ENCODE measurements at places on chromosomes 1 and 21. TPM values are rescaled to one million over a fixed set of nuclear protein-coding genes. Genes with fewer than 3 reads are reported as not detected.
A peak's percentile ranks its signal among the peaks of the same experiment; 100 is the strongest.

The KRTAP13-3 gene
- polyA plus RNA-seq: not detected

DNA sequence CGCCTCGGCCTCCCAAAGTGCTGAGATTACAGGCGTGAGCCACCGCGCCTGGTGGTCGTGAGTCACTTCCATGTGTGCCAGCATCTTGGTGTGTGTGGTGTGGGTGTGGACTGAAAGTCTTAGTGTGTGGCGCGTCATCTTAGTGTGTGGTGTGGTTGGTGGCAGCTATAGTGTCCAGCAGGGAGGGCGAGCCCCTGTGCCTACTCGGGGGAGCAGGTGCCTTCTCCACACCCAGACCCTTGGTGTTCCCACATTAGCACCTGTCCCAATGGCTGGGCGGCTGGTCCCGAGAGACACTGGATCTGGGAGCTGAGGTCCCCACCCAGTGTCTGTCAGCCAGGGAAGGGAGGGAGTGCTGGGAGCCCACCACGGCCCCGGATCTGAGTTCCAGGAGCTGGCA is 2.8 kb downstream of the SCNN1D start:
- no peaks in the 10 kb centered on the region for H3K4me1 ChIP-seq
- no peaks in the 10 kb centered on the region for H3K27me3 ChIP-seq

GRCh38 chr1:225595974-225596551 is 56.9 kb downstream of the ENAH start:
- H3K36me3 ChIP-seq: no peaks in the 10 kb centered on the region
- no peak overlapping the region for H3K4me3 ChIP-seq
- no peak for DNase-seq
- H3K27ac ChIP-seq: no peak overlapping the region
- H3K27me3 ChIP-seq: peaks cover 3% of the 10 kb centered on the region

DNA sequence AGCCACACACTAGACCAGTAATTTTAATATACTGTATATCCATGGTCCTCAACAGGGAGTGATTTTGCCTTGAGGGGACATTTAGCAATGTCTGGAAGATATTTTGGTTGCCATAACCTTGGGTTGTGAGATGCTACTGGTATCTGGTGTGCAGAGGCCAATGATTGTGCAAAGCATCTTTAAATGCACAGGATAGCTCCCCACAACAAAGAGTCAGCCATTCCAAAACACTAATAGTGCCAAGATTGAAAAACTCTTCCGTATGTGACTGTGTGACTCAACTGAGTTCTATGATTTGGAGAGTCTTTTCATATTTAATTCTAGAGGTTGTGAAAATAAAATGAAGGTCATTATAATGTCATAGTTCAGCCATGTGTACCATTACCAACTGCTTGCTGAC is 141.4 kb upstream of the CACYBP start:
- no peak overlapping the region for H3K27ac ChIP-seq
- H3K4me3 ChIP-seq: no peak overlapping the region
- DNase-seq: no peak
- no peaks in the 10 kb centered on the region for H3K4me1 ChIP-seq
- H3K36me3 ChIP-seq: peaks cover 3% of the 10 kb centered on the region

DNA sequence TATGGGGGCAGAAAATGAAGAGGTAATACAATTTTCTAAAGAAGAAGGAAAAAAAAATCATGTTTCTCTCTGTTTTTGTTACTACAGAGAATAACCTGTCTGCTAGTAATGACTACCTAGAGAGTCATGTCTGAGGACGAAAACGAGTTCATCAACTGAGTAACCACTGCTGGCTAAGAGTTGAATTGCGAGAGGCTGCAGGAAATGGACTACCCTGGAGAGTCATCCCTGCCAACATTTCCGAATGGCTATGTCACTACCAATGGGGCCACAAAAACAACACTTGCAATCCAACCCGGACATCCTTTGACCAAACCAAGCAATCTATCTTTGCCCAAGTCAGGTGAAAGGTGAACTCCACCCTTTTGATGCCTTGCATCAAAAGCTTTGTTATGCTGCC is 120.6 kb downstream of the FCRL5 start:
- H3K27me3 ChIP-seq: peaks cover 20% of the 10 kb centered on the region
- H3K4me1 ChIP-seq: no peaks in the 10 kb centered on the region
- DNase-seq: no peak
- H3K27ac ChIP-seq: no peak overlapping the region
- no peaks in the 10 kb centered on the region for H3K36me3 ChIP-seq

DNA sequence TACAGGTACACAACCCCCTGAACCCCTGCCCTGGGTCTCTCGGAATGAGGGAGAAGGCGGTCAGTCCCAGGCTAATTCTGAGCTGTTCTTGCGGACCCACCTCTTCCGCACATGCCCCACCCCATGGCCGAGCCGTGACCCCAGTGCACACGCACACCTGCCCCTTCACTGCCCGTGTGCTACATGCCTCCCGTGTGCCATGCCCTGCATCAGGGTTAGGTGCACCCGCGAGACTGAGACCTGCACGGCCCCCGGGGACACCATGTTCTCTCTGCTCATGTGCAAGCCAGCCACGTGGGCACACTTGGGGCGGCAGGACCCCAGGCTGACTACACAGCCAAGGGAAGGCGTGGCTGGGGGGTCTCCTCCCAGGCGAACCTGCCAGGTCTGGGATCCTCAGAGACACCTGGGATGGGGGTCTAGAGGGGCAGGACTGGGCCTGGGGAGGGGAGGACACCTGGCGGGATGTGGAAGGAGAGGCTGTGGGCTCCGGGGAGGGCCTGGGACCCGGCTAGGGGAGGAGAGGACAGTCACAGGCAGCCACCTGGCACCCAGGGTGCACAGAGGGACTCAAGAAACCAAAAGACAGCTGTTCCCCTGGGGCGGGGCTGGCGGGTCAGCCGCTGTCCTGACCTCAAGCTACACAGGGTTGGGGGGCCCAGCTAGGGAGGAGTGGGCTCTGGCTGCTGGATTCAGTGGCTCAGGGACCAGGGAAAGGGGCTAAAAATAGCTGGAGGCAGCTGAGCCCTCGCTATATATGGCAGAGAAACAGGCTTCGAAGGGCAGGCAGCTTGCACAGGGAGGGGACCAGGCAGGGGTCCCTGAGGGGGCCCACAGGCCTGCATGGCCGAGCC is 133.4 kb downstream of the CASZ1 start:
- H3K27me3 ChIP-seq: no peaks in the 10 kb centered on the region
- H3K27ac ChIP-seq: no peak overlapping the region

DNA sequence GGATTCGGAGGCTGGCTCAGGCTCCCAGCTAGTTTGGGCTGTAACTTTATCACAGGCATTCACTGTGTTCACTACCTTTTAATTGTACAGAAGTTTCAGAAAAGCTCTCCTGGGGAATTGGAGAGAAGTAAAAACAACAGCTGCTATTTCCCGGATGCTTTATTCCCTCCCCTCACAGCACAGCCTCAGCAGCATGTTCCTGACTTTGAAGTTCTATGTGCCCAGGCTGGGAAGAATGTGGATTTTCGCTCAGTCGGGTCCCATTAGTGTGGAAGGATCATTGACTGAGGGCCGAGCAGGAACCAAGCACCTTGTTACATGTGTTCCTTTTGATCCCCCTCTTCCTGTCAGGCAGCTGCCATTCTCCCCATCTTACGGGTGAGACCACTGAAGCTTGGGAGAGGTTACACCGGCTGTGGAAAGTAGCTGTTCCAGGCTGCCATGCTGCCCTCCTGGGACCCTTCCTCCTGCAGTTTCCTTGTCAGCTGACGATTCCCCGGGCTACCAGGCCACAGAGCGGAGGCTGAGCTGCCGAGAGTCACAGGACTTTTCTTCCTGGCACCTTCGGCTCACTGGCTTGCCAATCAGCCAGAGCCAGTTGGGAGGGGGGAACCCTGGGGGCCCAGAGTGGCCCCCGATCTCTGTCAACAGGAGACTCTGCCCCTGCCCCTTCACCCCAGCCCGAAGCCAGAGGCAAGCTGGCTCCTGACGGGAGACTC is 223.1 kb upstream of the TMEM51 start:
- no peak overlapping the region for H3K4me3 ChIP-seq
- no peaks in the 10 kb centered on the region for H3K36me3 ChIP-seq

DNA sequence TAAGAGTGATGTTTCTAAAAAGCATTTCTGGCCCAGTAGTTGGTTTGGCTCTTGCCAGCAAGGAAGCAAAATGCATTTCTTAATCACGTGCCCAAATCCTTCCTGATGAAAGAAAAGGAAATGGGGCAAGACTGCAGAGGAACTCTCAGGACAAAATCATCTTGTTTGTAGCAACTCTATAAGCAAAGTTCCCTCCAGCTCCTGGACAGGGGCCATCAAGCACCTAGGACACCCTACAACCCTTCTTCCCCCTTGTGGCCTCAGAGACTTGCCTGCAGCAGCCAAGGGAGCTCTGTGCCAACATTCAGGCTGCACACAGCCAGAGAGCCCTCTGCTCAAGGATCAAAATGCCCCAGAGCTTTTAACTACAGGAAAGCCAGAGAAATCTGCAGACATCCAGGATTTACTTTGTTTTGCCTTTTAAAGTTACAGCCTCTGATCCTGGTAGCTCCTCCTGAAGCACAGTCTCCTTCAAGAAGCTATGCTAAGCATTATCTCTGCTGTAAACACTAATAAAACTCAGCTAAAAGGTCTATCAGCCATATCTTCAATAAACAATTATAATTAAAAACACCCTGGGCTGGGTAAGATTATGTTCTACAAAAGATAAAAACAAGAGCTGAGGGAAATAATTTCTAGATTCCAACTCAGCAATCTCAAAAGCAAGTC is 105.0 kb downstream of the KIAA0319L start:
- no peaks in the 10 kb centered on the region for H3K27me3 ChIP-seq
- H3K4me1 ChIP-seq: peaks cover 27% of the 10 kb centered on the region
- H3K4me3 ChIP-seq: peak overlapping the region; percentile 16
- peaks cover 15% of the 10 kb centered on the region for H3K36me3 ChIP-seq

DNA sequence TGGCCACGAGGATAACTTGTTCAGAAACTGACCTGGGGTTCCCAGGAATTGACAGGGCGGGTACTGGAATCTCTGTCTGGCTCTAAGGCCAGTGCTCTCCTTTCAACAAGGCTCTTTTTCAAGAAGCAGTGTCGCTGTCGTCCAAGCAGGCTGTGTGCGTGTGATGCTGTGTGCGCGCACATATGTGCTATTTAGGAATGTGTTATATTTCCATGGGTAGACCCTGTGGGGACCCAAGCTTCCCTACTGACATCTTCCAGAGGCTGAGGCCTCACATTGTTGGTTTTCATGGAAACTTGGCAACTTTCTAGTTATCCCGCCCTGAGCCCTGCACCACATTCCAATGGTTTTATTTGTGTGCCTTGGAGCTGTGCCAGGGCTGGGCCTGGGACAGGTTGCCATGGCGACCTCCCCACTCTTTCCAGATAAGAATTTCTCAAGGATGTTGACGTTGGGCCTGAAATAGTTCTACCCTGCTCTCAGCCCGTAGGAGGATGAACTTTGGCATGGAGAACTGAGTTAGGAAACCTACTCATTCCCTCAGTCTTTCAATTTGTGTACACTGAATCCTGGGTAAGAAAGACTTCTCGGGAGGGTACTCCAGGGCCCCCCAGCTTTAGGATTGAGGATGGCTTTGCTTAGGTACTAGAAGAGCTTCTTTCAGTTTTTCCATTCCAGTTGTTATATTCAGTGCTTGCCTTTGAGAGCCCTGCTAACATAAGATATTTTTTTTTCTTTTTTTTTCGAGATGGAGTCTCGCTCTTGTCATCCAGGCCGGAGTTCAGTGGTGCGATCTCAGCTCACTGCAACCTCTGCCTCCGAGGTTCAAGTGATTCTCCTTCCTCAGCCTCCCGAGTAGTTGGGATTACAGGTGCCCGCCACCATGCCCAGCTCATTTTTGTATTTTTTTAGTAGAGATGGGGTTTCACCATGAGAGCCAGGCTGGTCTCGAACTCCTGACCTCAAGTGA is 38.8 kb upstream of the SRSF10 start:
- H3K4me1 ChIP-seq: peaks cover 1% of the 10 kb centered on the region
- no peak overlapping the region for H3K27ac ChIP-seq
- no peaks in the 10 kb centered on the region for H3K36me3 ChIP-seq
- peaks cover 2% of the 10 kb centered on the region for H3K27me3 ChIP-seq
- no peak for DNase-seq

The LCE2A gene
- not detected for polyA plus RNA-seq

DNA sequence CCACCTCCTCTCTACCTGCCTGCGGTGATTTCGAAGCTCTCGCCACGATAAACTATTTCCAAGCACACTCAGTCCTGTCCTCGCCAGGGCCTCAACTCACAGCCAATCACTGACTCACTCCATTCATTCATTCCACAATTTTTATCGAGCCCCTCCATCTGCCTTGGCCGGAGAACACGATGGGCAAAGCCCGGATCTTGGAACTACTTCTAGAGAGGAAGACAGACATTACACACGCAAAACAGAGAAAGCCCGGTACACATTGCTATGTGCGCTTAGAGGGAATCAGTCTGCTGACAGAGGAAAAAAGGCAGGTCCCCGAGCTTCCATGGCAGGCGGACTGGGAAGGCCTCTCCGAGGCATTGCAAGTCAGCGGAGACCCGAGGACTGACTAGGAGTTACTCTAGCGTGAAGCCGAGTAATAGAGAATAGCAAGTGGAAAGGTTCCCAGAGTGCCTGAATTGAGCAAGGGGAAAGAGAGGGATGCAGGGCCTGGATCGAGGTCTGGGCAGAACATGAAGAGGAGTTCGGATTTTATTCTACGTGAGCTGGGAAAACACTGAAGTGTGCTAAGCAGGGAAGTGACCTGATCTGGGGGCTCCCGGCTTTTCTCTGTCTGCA is 54.2 kb upstream of the DNAJC6 start:
- peaks cover 17% of the 10 kb centered on the region for H3K4me1 ChIP-seq
- H3K27ac ChIP-seq: peak overlapping the region; percentile 83
- H3K36me3 ChIP-seq: no peaks in the 10 kb centered on the region
- no peak for DNase-seq
- H3K4me3 ChIP-seq: peak overlapping the region; percentile 99

- peak; percentile 35 for DNase-seq
- H3K27me3 ChIP-seq: peaks cover 31% of the 10 kb centered on the region
- H3K4me3 ChIP-seq: no peak overlapping the region
- H3K4me1 ChIP-seq: no peaks in the 10 kb centered on the region
Observed at GRCh38 chr1:239951511-239952140, 140.1 kb upstream of the FMN2 start.

DNA sequence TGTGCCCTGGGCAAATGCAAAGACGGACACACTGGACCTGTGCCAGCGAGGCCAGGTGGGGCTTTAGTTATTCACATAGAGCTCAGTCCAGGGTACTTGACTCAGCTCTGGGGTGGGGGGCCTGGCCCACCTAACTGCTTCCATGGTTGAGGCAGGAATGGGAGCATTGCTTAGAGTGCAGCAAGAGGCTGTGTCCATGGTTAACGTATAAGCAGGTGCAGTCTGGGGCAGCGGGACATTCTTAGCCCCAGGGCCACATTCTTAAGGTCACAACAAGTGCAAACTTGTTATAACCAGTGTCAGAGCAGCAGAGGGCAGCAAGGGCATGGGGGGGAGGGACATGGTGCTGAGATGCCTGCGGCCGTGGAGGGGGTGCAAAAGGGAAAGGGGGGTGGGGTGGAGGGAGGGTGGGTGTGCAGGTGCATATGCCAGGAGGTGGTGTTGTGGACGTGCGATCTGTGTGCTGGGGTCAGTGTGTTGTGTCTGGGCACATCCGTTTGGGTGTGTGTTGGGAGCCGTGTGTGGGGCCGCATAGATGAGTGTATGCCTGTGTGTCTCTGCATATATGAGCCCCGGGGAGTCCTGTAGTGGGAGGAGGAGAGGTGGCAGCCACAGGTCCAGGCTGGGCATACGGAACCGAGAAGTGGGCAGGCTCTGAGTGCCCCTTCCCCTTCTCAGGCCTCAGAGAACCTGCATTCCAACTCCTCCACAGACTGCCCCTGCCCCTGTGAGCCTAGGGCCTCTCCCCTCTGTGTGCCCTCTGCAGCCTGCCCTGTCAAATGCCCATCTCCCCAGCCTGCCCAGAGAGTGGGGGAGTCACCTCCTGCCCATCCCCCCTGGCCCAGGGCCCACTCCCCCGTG is 8.4 kb downstream of the KCNJ10 start:
- no peak overlapping the region for H3K4me3 ChIP-seq
- no peaks in the 10 kb centered on the region for H3K36me3 ChIP-seq
- no peak for DNase-seq
- H3K27me3 ChIP-seq: peaks cover 17% of the 10 kb centered on the region
- H3K27ac ChIP-seq: no peak overlapping the region
- H3K4me1 ChIP-seq: no peaks in the 10 kb centered on the region
